ENCODE measurements at places on chromosomes 5 and 9.

DNA sequence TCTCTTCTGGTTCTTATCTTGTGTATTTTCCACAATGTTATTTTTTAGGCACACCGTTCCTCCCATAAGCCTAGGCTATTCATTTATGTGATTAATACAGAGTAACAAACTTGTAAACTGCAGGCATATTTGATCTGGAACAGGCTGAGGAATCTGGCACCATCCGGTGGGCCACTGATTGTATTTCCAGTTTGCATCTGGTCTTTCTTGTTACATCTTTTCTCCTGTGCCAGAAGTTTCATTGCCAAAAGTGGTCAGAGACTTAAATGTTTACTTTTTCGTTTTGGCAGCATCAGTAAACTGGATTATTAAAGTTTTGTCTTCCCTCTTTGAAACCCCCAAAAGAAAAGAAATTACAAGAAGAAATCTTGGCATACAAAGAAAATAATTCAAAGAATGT, 17.9 kb upstream of the ZCCHC7 start:
- peak; percentile 10 for DNase-seq

- DNase-seq, result peak; percentile 61
Measured at GRCh38 chr9:37693260-37693659, 42.5 kb downstream of the FRMPD1 start.

DNA sequence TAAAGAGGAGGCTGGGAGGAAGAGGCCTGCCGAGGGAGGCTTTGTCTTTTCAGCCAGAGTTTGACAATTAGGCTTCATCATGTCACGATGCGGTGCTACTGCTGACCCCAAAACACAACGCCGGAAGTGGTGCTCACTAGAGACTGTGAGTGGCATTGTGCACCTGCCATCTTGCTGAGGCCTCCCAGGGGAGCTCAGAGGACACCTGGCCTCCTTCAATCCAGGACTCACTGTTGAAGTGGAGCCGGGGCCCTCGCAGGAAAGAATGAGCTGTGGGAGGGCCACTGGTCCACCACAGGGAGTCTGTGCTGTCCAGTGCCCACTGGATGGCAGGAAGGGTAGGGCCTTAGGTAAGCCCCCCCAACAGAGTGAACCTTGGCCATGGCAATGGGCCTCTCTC, 12.7 kb upstream of the SLC25A48 start:
- DNase-seq, result no peak

GRCh38 chr9:84858364-84858763, 188.8 kb downstream of the NTRK2 start:
- DNase-seq, result no peak

All from tongue (tissue), 3 donors.